ENCODE measurements at places on chromosomes 1 and 21.

GRCh38 chr1:3548156-3548893, 63.0 kb downstream of the MEGF6 start:
- no peak for DNase-seq

DNA sequence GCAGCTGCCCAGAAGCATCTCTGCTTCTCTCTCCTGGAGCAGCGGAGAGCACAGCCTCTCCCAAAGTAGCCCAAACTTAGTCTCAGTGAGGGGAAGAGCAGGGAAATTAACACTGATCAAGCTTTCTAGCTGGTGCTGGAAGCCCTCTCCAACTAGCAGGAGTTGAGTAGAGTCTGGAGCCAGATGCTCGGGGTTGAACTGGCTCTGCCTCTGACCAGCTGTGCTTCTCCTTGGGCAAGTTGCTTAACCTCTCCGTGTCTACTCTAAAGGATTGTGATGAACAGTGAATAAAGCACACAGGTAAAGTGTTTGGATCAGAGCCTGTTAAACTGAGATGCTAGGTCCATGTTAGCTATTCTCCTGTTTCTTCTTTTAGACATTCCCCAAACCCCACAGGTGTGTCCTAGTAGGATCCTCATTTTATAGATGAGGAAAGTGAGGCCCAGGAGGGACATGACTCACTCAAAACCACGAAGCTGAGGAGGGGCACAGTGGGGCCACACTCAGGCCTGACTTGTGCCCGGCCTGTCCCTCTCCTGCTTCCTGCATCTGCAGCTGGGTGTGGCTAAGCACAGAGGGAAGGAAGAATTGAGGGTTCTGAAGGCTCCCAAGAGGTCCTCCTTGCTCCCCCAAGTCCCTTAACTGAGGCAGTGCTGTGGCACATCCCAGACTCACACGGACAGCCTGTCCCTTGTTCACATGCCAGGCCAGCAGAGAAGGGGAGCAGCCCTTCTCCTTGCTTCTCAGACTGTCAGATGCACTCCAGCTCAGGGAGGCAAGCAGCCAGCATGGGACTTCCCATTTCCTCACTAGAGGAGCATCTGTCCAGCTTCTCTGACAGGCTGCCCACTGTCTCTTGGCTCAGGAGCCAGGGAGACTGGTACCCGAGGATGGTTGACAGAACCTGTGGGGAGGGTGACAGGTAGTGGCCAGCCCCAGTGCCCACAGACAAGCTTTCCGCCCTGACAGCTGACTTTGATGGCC, 152.0 kb upstream of the IGSF21 start:
- DNase-seq = no peak

GRCh38 chr1:41827991-41828570, 90.6 kb downstream of the HIVEP3 start:
- no peak for DNase-seq

DNA sequence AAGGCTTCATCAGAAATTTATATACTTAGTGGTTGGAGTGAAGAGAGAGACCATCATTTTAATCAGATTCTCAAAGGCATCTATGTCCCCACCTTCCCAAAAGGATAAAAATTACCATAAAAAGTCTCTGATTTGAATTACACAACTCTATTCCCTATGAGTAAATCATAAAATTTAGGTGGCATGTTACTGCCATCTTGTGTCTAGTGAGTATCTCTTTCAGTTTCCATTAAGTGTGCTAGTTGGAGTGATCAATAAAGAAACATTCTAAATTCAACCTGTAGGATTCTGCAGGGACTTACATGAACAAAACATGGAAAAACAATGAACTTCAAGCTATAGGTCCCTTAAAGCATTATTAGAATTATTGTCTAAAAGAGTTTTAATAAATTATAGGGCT, 655.4 kb downstream of the LTN1 start:
- DNase-seq = no peak

DNA sequence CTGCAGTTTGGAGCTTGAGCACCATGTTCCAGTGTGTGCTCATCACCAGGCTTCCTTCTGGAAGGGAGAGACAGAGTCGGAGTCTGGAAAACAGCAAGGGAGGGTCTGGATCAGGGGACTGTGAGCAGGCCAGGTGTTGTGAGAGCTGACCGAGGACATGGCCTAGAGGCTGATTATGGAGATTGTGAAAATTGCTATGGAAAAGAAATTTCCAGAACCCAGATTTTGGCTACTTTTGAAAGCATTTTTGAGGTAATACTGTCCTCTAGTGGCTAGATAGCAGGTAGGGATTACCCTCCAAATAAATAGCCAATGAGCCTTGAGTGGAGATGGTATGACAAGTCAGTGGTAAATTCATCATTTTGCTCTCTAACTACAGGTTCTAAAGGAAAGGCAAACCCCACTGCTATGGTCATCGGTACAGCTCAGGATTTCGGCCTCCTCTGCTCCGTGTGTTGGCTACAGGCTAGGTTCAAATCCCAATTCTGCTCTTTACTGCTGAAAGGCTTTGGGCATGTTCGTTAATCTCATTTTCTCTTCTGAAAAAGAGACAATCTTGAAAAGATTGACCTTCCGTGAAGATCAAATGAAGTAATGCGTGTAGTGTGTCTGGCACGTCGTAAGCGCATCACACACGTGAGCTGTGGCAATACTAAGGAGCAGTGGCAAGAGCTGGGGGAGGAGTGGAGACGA, 1.0 kb upstream of the HAO2 start:
- peak; percentile 13 for DNase-seq

GRCh38 chr1:8506456-8506855, 188.5 kb downstream of the SLC45A1 start:
- DNase-seq = no peak

GRCh38 chr1:184973272-184974055, 844 bp downstream of the NIBAN1 start:
- peak; percentile 57 for DNase-seq

GRCh38 chr1:155051777-155052398, 772 bp downstream of the ADAM15 start:
- peak; percentile 33 for DNase-seq

DNA sequence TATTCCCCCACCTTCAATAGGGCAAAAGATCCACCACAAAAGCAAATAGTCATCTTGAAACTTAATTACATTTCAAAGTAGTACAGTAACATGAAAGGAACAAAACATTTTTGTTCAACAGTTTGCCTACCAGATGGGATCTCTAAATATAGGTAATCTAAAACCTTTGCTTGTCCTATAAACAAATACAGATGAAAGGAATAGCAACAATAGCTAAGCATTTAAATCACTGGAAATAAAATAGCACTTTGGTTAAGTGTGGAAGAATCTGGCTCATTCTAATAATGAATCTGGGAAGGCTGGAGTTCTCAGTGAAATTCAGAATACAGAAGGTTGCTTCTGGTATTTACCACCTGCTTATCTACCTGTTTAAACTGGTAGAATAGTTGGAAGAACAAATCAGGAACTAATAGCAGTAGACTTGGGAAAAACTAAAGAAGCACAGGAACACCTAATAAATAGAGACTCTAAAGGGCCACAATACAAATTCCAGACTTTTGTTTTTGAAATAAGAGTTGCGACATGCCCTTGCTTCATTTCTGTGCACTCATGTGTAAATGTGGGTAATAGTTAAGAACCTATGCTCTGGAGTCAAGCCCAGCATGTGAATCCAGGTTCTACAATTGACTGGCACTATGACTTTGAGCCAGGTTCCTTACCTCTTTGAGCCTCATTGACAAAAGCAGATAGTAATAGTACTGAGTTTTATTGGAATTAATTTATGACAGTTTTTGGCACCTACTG, 2.3 kb upstream of the LYPLAL1 start:
- no peak for DNase-seq

- no peak for DNase-seq
Observed at GRCh38 chr1:29826646-29827045, 590.3 kb downstream of the PTPRU start.

DNA sequence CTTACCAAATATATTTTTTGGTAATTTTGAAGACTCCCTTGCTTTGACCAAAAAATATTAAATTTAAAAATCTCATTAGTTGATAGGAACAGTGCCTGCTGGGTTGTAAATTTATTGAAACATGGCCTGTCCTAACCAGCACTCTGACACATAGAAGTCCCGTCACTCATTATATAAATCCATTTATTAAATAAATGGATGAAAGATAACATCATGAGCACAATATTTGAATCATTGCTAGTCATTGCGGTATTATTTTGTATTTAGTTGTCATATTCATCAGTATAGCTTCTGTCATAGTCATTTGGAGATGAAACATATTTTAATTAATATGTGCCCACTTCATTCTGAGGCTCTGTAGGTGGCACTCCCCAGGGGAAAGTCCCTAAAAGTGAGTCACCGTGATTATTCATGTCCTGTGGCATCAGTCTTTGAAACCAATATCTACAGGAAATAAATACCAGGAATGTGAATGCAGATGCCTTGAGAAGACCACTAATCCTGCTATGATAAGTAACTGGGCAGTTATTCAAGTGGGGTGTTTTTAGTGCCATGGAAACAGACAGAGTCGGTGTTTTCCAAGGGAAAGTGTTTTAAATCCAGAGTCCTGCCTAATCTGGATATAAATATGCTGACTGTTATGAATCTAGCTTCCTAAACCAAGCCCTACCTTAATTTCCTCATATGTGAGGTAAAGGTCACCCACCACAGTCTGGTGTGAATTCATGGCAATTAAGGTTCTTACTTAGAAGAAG, 302.0 kb downstream of the DUSP10 start:
- no peak for DNase-seq

- DNase-seq = no peak
Observed at GRCh38 chr21:16797966-16798365, 714.9 kb upstream of the CXADR start.

GRCh38 chr1:12769976-12770505, 3.5 kb upstream of the PRAMEF12 start:
- no peak for DNase-seq

DNA sequence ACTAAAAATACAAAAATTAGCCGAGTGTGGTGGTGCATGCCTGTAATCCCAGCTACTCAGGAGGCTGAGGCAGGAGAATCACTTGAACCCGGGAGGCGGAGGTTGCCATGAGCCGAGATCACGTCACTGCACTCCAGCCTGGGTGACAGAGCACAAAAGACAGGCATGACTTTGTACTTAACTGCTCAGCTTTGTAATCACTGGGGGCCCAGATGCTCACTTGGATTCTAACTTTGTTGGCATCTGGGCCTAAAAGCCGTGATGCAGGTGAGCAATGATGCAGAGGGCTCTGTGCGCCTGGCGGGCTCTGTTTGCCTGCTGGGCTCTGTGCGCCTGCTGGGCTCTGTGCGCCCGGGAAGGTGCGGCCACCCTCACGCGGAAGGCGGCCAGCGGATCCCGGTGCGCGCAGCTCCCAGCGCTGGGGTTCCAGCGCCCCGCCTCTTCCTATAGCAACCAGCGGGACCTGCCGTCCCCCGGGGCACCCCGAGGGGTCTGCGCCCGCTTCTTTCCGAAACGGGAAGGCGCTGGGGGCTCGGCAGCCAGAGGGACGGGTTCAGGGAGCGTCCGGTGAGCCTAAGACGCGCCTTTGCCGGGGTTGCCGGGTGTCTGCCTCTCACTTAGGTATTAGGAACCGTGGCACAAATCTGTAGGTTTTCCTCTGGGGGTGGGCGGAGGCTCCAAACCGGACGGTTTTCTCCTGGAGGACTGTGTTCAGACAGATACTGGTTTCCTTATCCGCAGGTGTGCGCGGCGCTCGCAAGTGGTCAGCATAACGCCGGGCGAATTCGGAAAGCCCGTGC, 31.7 kb downstream of the PRMT2 start:
- peak; percentile 54 for DNase-seq

DNA sequence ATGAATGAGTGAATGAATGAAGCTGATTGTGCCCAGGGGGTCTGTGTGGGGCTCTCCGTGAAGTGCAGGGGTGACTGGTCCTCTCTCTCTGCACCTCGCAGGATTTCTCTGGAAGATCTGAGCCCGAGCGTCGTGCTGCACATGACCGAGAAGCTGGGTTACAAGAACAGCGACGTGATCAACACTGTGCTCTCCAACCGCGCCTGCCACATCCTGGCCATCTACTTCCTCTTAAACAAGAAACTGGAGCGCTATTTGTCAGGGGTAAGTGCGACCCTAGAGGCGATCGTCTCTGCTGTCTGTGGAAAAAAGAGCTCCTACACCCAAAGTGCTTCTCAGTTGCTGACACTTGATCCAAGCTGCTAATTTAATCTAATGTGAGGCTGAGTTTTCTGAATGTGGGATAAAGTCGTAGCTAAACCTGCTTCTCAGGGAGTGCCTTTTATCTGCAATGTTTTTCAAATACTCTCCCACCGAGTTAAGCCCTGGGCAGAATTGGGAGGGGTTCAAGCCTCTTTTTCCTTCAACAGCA, 101.7 kb downstream of the HUNK start:
- no peak for DNase-seq

DNA sequence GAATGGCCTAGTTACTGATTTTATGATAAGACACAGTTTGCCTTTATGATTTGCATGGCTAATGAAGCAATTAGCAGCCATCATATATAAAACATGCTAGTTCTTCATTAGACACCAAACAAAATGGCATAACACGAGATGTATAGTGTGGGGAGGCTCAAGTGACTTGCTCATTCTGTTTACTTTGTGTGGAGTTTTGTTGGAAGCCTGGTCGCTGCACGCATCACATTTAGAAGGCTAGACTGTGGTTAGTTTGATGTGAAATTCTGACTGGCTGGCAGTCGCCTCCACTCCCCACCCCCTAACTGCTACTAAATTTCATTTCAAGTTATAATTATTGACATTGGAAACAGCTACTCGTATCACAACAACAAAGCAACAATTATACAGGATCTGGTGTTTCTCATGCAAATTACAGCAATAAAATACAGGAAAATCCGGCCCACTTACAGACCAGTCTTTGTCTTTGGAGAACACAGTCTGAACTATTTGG, 356.1 kb downstream of the LMO4 start:
- no peak for DNase-seq

- no peak for DNase-seq
Observed at GRCh38 chr1:230231774-230232145, 164.7 kb downstream of the GALNT2 start.

DNA sequence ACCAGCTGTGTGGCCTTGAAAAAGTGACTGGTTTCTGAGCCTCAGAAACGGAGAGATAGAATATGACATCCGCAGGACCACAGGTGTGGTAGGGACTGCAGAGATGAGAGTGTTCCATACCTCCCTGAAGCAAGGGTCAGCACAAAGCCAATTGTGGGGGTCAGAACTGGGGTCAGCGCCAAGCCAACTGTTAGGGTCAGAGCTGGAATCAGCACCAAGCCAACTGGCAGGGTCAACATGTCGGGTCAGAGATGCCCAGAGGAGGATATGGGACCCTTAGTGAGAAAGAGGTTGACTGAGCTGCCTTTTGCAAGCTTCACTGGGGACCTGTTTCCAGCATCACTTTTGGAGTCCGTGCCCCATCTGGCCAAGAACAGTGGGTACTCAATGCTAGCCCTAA, 93.9 kb downstream of the MATN1 start:
- DNase-seq = no peak

GRCh38 chr1:8537991-8538390, 220.1 kb downstream of the SLC45A1 start:
- DNase-seq = no peak

Data from NCI-H1092 treated with DMSO at 0.1 percent for 48 hours (cell line).